ENCODE measurements at places on chromosomes 12 and 14. TPM values are rescaled to one million over a fixed set of nuclear protein-coding genes. Genes with fewer than 3 reads are reported as not detected.
A peak's percentile ranks its signal among the peaks of the same experiment; 100 is the strongest.

The IFNG gene
- total RNA-seq, result not detected

The SSPN gene
- total RNA-seq, result 13.2 TPM

The STAC3 gene
- total RNA-seq, result 0.84 TPM

The GPR84 gene
- not detected for total RNA-seq

The APOF gene
- total RNA-seq, result not detected

The ACVRL1 gene
- not detected for total RNA-seq

The CS gene
- 110 TPM for total RNA-seq

The DENND5B gene
- 13.5 TPM for total RNA-seq

The TRPV4 gene
- total RNA-seq, result 0.96 TPM

The PAX9 gene
- total RNA-seq, result not detected

The TNFRSF1A gene
- 91.2 TPM for total RNA-seq

GRCh38 chr12:52867152-52867551 lies 18.4 kb upstream of the KRT78 start:
- DNase-seq, result no peak

- DNase-seq, result no peak
Observed at GRCh38 chr14:82029038-82029437, 495.4 kb upstream of the SEL1L start.

DNA sequence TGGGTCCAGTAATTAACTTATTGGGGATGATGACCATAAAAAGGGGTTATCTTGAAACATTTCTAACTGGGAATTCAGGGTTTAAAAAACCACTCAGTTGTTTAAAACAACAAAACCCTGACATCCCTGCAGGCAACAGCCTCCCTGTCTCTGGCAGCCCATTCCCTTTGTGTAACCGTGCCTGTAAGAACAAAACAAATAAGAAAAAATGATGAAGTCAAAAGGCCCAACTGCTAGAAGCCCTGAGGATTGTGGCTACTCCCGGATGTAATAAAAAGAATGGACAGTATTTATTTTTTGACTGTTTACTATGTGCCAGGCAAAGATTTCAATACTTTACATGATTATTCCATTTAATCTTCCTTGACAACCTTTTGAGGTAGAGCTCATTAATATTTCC lies 75.3 kb downstream of the TMCC3 start:
- DNase-seq, result no peak

- no peak for DNase-seq
Observed at GRCh38 chr12:121789800-121790728, 3.4 kb downstream of the RHOF start.

GRCh38 chr12:6069437-6070093 lies 54.9 kb downstream of the VWF start:
- DNase-seq, result peak; percentile 93

DNA sequence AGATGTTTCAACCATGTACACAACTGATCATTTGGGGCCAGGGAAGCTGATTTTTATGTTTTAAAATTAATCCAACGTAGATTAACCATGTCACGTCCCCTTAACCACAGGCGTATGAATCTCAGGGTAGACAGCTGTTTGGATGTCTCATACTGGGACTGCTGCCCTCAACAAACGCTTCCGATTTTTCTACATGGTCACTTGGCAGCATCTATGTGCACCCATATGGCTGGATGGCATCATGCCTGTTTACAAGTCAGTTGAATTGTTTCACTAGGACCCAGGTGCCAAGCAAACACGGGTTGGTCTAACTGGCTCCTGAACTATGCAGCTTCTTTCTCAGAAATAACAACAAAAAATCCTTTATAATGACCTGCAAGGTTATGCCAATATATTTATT lies 393.8 kb downstream of the NPAS3 start:
- no peak for DNase-seq

GRCh38 chr14:72532686-72533454 lies 361.0 kb downstream of the DPF3 start:
- no peak for DNase-seq

GRCh38 chr14:54813081-54813480 lies 89.5 kb downstream of the GCH1 start:
- DNase-seq, result no peak

DNA sequence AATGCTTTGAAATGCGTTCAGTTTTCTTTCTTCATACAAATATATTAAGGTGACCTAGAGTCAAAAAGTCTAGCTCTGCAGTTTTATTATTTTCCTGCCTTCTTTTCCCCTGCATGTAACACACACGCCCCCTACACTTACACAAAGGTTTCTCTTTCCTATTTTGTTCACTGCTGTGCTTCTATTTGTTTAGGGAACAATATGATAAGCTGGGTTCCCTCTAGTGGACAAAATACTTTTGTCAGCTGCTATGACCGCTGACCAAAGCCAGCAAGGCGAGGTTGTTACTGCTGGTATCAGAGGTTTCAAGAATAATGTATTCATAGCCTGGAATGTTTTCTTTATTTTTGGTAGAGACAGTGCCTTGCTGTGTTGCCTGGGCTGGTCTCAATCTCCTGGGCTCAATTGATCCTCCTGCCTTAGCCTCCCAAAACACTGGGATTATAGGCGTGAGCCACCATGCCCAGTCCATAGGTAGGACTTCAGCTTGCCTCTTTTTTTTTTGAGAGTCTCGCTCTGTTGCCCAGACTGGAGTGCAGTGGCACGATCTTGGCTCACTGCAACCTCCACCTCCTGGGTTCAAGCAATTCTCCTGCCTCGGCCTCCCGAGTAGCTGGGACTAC lies 33.4 kb downstream of the FNTB start:
- DNase-seq, result peak; percentile 72

DNA sequence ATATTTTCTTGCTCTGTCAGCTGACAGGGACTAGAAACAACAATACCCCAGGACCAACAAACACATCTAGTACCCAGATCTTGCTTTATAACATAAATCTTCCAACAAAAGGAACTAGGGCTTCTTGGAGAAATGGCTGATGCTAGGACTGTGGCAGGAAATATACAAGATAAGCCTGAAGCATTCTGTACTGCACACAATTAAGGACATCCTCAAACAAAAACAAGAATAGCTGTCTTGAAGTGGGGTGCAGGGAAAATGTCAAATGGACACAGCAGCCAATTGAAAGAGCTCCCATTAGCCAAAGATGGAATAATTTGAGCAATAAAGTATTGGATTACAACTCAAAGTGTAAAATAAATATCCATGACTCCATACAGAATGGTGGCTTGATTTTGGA lies 50.0 kb downstream of the LGMN start:
- DNase-seq, result no peak

DNA sequence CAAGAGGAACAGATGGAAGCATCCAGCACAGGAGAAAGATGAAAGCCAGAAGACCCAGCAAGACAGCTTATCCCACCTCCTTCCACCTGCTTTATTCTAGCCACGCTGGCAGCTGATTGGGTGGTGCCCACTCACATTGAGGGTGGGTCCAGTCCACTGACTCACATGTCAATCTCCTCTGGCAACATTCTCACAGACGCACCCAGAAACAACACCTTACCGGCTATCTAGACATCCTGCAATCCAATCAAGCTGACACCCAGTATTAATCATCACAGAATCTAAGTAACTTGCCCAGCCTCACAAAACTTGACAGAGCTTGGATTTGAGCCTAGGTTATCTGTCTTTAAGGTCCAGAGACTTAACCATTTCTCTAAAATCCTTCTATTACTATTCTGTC lies 208.9 kb downstream of the PAH start:
- DNase-seq, result no peak

DNA sequence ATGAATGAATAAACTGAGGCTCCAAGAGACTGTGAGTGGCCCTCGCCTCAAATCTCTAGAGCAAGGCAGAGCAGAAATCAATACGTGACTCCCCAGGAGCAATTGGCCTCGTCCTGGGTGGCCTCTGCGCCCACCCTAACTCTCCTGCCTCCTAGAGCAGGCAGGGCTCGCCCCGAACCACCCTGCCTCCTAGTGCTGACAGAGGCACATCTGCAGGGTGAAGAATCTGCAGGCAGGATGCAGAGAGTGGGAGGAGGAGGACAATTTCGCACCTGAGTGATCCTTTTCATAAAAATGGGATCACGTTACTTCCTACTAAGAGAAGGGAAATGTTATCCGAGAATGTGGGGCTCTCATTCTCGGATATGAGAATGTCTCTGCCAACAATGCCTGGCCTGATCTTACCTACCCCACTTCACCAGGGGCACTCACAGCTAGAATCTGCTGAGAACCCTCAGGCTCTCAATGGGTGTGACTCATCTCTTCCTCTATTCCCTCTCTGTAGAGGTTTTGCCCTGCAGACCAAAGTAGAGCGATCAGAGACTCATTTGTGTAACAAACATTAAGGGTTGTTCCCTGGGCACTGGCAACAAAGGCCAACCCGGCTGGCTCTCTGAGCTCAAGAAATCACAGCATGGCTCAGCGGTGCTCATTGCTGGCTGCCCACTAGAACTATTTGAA lies 61.7 kb upstream of the BCL2L14 start:
- DNase-seq, result peak; percentile 96

- peak; percentile 66 for DNase-seq
Observed at GRCh38 chr12:12870465-12870864, 20.9 kb upstream of the GPRC5A start.

GRCh38 chr14:24064091-24064795 lies 7.1 kb upstream of the CPNE6 start:
- no peak for DNase-seq

GRCh38 chr12:14879222-14879933 lies 6.3 kb downstream of the MGP start:
- no peak for DNase-seq

DNA sequence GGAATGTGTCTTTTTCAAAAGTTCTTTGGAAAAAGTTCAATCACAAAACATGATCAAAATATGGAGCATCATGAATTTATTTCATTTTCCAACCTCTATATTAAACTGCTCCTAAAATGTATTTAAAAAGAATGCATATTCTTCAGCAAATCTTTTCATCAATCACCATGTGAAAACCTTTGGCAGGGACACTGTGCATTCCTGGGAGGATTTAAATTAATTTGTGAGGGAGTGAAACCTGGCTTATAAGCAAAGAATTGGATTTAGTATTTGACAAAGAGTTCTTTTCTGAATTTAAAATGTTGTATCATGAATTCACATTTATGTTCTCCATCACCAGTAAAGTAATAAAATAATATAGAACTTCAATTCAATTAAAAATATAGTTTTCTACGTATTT lies 38.2 kb downstream of the PAWR start:
- no peak for DNase-seq

DNA sequence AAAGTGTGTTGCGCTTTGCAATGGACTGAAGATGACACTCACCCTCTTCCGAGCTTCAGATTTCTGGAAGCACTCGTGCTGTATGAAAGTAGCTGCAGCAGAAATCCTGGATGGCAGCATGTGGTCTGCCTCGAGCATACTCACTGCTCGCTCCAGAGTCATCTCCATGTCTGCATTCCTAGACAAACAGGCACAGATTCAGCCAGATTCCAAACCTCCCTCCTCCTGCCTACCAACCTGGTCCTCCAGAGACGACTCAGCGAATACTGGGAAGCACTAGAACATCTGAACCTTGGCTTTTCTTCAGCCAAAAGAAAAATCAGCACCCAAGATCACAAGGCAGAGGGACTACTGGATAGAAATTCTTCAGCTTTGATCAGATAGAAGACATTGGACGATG lies 27.7 kb downstream of the PKP2 start:
- no peak for DNase-seq

DNA sequence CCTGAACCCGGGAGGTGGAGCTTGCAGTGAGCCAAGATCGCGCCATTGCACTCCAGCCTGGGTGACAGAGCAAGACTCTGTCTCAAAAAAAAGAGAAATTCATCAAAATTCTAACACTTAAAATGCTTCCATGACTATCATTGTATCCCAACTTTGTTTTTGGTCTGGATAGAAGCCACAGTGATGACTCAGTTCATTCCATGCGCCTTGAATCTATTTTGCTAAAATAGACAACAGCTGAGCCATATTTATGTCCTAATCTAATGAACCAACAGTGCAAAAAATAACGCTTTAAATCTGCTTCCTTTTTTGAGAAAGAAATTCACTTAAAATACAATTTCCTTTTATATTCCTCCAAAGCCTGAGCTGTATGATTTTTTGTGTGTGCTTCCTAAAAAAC lies 23.2 kb upstream of the BICD1 start:
- peak; percentile 79 for DNase-seq

- no peak for DNase-seq
Observed at GRCh38 chr12:5720381-5721005, 224.6 kb downstream of the ANO2 start.

DNA sequence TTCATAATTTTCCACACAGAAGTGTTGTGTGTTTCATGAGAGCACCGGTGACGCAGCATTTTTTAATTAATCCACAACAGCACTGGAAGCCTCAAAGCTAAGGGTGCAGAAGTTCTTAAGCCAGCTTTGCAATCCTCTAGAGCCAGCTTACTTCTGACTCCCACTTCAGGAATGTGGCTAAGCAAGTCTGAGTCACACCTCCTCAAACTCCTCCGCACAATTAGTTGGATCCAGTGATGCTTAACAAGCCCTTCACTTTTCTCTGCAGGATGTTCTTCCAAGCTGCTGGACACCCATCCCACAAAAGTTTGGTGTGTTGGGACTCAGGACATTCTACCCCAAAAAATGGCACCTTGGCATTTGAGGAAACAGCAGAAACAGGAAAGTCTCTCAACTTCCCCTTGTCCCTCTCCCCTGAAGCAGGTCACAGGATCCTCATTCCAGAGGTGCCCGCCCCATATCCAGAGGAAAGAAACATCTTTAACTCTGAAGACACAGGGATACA lies 210.0 kb downstream of the PPM1H start:
- peak; percentile 97 for DNase-seq

GRCh38 chr12:50119387-50119786 lies 7.4 kb downstream of the COX14 start:
- DNase-seq, result no peak

GRCh38 chr12:120964298-120964697 lies 14.0 kb upstream of the HNF1A start:
- no peak for DNase-seq

- no peak for DNase-seq
Observed at GRCh38 chr12:61138415-61138759, 1121.8 kb upstream of the USP15 start.

GRCh38 chr12:81809829-81810595 lies 50.9 kb upstream of the PPFIA2 start:
- DNase-seq, result no peak

DNA sequence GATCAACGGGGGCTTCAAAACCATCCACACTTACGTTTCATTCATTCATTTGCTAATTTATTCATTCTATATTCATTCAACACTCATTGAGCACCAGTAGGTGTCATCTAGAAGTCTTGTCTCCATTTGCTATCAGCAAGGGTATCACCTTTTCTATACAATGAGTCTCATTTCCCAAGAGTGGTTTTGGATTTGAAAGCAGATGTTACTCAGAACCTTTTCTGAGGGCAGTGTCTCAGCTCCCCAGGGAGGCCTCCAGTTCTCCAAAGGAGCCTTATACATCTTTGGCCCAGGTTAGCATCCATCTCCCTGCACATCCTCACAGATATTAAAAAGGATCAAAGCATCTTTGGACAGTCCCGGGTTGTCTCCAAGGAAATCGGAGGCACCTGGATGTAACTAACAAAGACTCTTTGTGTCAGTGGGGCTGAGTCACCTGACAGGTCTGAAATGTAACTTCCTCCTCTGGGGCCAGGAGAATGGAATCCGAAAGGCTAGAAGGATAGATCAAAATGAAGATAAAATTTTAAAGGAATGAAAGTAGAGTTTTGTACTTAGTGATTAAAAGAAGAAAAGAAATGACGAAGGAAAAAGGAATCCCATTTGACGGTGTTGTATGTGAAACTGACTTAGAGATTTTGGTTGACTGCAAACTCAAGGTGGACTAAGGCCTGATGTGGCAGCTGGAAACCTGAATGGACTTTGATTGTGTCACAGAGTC lies 103.0 kb downstream of the VCPKMT start:
- peak; percentile 45 for DNase-seq

Data from RPMI7951 (cell line).